ENCODE measurements at places on chromosomes 13 and 19.
A peak's percentile ranks its signal among the peaks of the same experiment; 100 is the strongest.

DNA sequence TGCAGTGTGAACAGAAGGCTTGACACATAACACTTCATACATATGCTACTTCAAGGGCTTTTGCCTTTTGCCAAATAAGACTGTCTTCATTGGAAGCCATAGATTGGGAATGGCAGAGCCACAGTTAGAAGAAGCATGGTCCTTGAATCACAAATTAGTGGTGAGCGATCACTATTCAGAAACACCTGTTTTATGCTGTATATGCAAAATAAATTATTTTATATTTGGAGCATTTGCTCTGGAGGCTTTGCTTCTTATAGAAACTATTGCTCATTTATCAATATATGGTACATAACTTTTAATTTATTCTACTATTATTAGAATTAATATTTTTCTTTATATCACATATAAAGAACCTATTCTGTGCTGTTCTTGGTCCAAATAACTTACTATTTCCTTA, 270.4 kb upstream of the SPRY2 start:
- no peak for DNase-seq

DNA sequence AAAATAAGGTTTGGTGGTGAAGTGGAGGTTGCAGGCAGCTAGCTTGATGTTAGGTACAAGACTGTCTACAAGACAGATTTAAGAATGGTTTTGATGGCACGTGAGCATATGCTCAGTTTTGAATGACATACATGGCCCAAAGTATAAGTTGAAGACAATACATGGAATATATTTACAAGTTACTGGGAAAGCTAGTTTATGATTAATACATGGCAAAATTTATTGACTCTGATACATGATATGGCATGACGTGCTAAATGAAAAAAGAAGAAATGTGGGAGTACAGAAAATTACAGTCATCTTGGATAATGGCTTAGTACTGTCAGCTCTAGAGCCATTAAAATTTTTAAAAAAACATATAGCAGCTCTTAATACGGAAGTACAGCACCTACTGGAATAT, 4.4 kb downstream of the KLF5 start:
- no peak for DNase-seq

DNA sequence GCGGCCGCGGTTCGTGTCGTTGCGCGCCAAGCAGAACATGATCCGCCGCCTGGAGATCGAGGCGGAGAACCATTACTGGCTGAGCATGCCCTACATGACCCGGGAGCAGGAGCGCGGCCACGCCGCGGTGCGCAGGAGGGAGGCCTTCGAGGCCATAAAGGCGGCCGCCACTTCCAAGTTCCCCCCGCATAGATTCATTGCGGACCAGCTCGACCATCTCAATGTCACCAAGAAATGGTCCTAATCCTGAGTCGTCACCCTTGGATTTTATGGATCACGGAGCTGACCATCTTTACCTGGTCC, 475 bp downstream of the MRPL57 start:
- DNase-seq = no peak

- peak; percentile 25 for DNase-seq
Measured at GRCh38 chr19:50565984-50566903, 2.0 kb downstream of the LRRC4B start.

DNA sequence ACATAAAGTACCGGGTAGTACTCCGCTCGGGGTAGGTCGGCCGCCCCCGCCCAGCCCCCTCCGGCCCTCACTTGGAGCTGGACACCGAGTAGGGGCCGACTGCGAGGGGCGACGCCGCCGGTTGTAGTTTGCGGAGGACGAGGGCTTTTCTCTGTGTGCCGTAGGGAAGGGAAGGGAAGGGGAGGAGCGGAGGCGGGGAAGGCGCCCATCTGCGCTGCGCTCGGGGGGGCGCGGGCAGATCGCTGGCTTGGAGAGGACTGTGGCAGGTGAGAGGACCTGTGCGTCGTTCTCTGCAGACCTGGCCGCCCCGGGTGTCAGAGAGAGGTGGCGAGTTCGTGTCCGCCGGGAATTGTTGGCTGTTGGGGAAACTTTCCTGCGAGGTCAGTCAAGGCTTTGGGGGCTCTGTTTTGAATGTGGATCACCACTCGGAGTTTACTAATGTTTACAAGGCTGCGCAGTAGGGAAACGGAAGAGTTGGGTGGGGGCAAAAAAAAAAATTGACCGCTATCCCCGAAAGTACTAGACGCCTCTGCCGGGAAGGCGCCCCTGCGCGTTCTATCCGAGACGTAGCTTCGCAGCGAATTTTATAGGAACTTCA, 1.4 kb downstream of the ING1 start:
- peak; percentile 55 for DNase-seq

GRCh38 chr19:2334986-2335846, 6.7 kb downstream of the SPPL2B start:
- no peak for DNase-seq

DNA sequence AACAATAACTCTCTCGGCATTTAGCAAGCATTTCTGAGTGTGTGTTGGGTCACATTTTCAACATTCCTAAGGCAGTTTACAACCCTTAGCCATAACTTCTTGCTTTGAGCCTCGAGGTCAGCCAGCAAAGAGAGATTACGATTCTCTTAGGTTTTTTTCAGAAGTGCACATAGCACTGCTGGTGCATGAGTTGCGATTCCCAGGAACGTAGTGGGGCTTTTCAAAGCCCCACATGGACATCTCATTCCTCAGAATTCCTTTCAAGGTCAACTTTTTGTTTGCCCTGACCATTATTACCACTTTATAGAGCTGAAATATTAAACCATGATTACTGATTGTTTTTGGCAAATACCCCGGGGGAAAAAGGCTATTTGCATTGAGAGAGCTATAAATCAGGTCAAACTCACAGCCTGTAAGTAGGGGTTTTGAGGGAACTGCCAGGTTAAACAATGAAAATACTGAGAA, 705.3 kb downstream of the GPC5 start:
- DNase-seq = no peak

- no peak for DNase-seq
Measured at GRCh38 chr19:403221-404027, 5.5 kb downstream of the C2CD4C start.

DNA sequence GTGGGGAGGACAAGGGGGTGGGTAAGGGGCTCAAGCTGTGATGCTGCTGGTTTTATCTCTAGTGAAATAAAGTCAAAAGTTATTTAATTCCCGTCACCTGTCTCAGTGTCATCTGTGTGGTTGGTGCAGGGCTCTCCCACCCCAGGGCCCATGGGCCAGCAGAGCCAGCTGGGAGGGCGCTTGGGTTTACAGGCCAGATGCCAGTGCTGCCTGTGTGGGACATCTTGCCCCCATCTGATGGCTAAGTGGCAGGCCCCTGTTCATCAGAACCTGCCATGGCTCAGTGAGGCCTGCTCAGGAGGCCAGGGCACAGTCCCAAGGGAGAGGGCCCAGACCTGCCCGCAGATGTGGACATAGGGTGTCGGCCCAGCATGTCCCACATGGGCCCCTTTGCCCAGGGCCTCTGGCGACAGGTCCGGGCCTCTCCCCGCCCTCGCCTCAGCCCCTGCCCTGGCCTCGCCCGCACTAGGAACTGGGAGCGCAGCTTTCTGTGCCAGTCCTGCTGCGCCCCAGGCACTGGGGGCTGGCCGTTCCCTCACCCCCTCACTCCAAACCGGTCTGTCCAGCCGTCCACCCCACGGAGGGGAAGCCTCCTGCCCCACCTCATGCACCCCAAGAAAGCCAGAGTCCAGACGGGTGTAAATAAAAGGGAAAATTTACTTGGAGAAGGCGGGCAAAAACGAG, 5.3 kb downstream of the ZNF296 start:
- no peak for DNase-seq

GRCh38 chr19:44883922-44884321, 7.1 kb upstream of the TOMM40 start:
- no peak for DNase-seq

DNA sequence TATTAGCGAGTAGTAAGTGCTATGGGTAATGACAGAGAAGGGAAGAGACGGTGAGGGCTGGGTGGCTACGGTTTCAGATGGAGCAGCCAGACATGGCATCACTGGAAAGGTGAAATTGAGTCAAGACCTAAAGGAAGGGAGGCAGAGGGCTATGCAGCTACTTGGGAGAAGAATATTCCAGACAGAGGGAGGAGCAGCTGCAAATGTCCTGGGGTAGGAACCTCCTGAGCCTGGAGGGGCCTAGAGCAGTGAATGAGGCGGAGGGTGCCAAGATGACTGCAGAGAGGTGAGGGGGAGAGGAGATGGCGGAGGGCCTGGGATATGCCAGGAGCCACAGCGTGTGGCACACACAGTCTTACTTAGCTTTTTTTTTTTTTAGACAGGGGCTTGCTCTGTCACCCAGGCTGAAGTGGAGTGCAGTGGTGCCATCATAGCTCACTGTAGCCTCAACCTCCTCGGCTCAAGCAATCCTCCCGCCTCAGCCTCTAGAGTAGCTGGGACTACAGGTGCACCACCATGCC, 21.1 kb downstream of the PLEKHF1 start:
- no peak for DNase-seq

- no peak for DNase-seq
Measured at GRCh38 chr13:88097541-88097940, 426.4 kb downstream of the SLITRK5 start.

DNA sequence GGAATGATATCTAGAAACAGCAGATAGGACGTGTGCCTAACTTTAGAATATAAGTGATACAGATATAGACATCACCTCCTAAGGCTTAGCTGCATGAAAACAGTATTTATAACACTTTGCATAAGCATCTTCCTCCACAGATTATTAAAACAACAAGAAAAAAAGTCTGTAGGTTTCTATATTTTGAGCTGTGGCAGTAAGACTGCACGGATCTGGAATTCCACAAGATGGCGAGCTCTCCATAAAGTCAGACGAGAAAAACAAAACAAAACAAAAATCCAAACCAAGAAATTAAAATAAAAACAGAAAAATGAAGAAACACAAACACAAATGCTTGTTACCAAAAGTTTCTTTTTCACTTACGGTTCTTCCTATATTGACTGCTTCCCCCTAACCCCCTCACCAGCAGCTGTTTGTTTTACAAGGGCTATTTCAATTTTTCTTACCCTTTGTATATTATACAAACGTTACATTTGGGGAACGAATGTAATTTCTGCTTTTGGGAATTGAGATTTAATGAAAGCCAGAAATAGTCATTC, 285.8 kb downstream of the MYO16 start:
- DNase-seq = no peak

- no peak for DNase-seq
Measured at GRCh38 chr13:103036268-103036667, 29.9 kb downstream of the SLC10A2 start.

DNA sequence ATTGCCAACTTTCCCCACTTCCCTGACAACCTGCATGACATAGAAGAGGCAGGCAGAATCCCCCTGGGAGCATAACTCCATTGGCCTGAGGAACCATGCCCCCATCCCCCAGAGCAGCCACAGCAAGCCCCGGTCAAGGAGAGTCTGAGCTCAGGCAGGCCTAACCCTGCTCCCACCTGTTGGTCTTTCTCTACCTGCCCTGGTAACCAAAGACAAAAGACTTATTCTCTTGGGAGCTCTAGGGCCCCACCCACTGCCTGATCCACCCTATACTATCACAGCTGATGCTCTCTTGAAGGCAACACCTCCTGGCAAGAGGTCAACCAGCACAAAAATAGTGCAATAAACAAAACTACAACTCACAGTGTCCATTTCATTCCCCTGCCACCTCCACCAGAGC, 59.3 kb downstream of the TNFSF13B start:
- no peak for DNase-seq

GRCh38 chr19:10654610-10655456, 687 bp downstream of the ILF3 start:
- DNase-seq = peak; percentile 68

- DNase-seq = no peak
Measured at GRCh38 chr19:31387717-31388301, 38.6 kb upstream of the TSHZ3 start.

DNA sequence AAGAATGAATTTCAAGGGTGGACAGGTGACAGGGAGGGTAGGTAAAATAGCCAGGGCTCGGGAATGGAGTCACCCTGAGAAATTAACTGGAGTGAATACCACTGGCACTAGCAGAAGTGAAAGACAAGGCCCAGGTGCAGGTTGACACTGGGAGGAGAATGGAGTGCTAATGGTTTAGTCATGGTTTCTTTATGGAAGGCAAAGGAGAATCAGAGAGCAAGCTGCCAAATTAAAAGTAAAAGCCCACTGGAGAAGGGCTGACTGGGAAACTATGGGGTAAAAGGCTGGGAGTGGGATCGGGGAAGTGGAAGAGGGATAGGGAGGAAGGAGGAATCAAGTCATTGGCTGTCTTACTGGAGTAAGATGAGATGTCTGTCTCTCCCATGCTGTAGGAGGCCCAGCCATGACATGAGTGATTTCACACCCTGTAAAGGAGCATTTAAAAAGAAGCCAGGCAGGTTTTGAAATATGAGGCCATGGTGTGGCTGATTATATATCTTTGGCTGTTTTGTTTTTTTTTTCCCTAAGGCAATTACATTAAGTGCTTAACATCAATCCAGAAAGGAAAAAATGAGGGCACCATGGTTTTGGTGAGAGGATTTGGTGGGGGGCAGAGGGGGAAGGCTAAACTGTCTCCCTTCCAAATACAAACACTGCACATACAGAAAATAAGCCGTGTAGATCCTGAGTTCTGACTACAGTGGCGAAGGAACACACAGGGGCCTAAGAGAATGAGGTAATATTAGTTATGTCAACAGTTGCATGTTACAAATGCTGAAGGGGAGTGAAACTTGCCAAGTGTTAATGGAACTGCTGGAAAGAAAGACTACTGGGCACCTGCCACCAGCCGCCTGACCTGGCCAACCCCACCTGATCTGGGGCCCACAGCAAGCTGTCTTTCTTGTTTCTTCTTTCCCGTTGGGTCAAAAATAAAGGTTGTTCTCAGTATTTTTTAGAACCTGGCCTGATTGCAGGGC, 183.5 kb upstream of the TSC22D1 start:
- DNase-seq = no peak

- no peak for DNase-seq
Measured at GRCh38 chr13:75513271-75513670, 24.4 kb downstream of the COMMD6 start.

All from activated naive CD4-positive, alpha-beta T cell treated with Interleukin-2 at 50 U/mL for 16 hours (primary cell).